ENCODE measurements at places on chromosomes 4 and X. TPM values are rescaled to one million over a fixed set of nuclear protein-coding genes. Genes with fewer than 3 reads are reported as not detected.

SLC6A14 gene
- total RNA-seq, result not detected

NAT8L gene
- total RNA-seq, result 0.52 TPM

PLK4 gene
- total RNA-seq, result 0.49 TPM

CXCR3 gene
- not detected for total RNA-seq

ZDHHC15 gene
- total RNA-seq, result 3.1 TPM

LGI2 gene
- 3.0 TPM for total RNA-seq

OTUD6A gene
- total RNA-seq, result not detected

TDO2 gene
- not detected for total RNA-seq

MAD2L1 gene
- total RNA-seq, result 1.8 TPM

RAB39B gene
- 0.11 TPM for total RNA-seq

RPL34 gene
- total RNA-seq, result 726 TPM

FRMPD4 gene
- total RNA-seq, result 2.8 TPM

TCP11X2 gene
- not detected for total RNA-seq

RS1 gene
- total RNA-seq, result not detected

ADRA2C gene
- total RNA-seq, result 4.5 TPM

ARHGAP6 gene
- 3.1 TPM for total RNA-seq

TRIM61 gene
- 2.3 TPM for total RNA-seq

CSAG3 gene
- total RNA-seq, result not detected

DBET gene
- not detected for total RNA-seq

VCX3B gene
- total RNA-seq, result not detected

MAGEA8 gene
- total RNA-seq, result not detected

CHRDL1 gene
- total RNA-seq, result 3.7 TPM

WAS gene
- 2.3 TPM for total RNA-seq

DDIT4L gene
- 0.60 TPM for total RNA-seq

ODAM gene
- not detected for total RNA-seq

PAGE5 gene
- not detected for total RNA-seq

PABPC1L2B gene
- total RNA-seq, result not detected

PLS3 gene
- 42.7 TPM for total RNA-seq

ZNF718 gene
- total RNA-seq, result 5.9 TPM

MAGED4 gene
- 0.47 TPM for total RNA-seq

Data from left ventricle myocardium inferior (tissue), 1 donor.